ENCODE measurements at places on chromosomes 6 and 20.
A peak's percentile ranks its signal among the peaks of the same experiment; 100 is the strongest.

- peak; percentile 16 for DNase-seq
Observed at GRCh38 chr6:154638369-154638768, 94.8 kb upstream of the SCAF8 start.

GRCh38 chr6:3052481-3053230 is 15.6 kb upstream of the RIPK1 start:
- no peak for DNase-seq

DNA sequence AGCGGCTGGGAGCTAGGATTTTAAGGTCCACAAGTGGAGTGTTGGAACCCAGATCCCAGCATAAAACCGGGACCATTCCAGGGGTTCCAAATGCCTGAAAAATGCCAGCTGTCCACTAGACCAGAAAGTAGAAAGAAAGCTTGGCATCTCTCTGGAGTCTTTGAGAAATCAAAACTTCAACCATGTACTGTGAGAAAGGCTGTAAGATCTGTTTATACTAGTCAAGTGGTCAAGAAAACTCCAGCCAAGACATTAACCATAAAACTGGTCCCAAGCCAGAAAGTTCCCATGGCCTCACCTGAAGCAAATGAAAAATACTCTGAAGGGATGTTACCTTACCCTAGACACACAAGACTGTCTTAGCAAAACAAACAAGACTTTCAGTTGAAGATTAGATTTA is 112.6 kb downstream of the DCDC2 start:
- DNase-seq: no peak

- no peak for DNase-seq
Observed at GRCh38 chr20:59804347-59804746, 129.1 kb downstream of the SYCP2 start.

- no peak for DNase-seq
Observed at GRCh38 chr20:51512645-51513044, 29.9 kb downstream of the NFATC2 start.

GRCh38 chr6:71179249-71179885 is 109.2 kb upstream of the OGFRL1 start:
- no peak for DNase-seq

- DNase-seq: no peak
Observed at GRCh38 chr20:57878786-57879424, 169.1 kb upstream of the PMEPA1 start.

DNA sequence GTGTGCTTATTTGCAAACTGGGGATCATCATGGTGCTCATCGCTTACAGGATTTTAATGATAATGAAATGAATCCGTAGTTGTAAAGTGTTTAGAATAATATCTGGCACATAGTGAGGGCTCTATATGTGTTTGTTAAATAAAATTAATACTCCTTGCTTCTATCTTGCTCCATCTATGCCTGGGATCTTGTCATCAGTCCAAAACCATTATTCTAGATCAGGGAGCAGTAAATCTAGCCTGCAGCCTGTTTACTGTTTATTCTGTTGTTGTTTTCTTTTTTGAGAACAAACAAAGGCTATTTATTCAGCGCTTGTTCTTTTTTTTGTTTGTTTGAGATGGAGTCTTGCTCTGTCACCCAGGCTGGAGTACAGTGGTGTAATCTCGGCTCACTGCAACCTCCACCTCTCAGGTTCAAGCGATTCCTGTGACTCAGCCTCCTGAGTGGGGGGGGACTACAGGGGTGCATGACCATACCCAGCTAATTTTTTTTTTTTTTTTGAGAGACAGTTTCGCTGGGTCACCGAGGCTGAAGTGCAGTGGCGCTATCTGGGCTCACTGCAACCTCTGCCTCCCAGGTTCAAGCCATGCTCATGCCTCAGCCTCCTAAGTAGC is 8.1 kb downstream of the ACOT8 start:
- no peak for DNase-seq

DNA sequence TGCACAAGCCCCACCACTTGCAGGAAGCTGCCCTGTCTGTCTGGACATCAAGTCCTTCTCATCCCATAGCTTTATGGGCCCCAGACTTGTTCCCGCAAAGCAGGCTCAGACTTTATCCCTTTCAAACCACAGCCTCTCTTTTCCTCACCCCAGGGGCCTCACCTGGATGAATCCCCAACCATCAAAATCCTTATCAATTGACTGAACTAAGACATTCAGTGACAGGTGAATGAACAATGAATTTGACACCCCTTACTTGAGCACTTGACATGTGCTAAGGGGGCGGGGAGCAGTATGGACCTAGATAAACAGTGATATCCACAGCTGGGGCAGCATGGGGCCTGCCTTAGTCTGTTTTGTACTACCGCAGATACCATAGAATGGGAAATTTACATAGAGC is 5.0 kb downstream of the RAB44 start:
- DNase-seq: no peak

GRCh38 chr6:24960991-24961475 is 25.3 kb upstream of the RIPOR2 start:
- no peak for DNase-seq

DNA sequence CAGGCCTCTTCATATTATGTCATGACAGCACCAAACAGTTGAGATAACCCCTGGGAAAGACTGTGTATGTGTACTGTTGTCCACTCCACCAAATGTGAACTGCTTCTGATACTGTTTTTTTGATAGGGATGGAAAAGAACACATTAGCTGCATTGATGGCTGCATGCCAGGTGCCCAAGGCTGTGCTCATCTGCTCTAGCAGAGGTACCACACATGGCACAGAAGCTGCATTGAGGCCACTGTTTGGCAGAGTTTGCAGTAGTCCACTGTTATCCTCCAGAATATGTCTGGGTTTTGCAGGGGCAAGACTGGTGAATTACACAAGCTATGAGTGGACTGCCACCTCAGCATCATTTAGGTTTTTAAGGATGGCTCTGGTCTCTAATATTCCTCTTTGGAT is 28.2 kb upstream of the ELMO2 start:
- DNase-seq: no peak

GRCh38 chr6:150874179-150874578 is 8.7 kb downstream of the MTHFD1L start:
- DNase-seq: no peak

- DNase-seq: peak; percentile 22
Observed at GRCh38 chr6:56096541-56096940, 150.8 kb downstream of the COL21A1 start.

- DNase-seq: no peak
Observed at GRCh38 chr6:95175927-95176675, 401.2 kb upstream of the MANEA start.

- no peak for DNase-seq
Observed at GRCh38 chr6:39330057-39330456, 7.6 kb upstream of the KCNK16 start.

DNA sequence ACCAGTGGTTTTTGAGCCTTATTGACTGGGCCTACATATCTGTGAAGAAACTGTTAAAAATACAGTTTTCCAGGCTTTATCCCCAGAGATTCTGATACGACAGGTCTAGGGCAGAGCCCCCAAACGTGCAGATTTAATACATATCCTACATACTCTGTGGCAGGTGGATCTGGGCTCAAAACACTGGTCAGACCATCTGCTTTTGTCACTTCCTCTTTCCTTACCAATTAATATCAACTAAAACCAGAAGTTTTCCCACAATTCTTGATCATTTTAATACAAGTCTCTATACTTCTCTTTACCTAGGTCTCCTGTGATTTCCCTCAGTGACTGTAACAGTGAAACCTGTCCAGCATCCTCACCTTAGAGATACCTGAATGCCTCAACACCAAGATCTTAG is 108.8 kb downstream of the PREP start:
- no peak for DNase-seq

GRCh38 chr20:58720890-58721289 is 28.3 kb downstream of the NPEPL1 start:
- no peak for DNase-seq

DNA sequence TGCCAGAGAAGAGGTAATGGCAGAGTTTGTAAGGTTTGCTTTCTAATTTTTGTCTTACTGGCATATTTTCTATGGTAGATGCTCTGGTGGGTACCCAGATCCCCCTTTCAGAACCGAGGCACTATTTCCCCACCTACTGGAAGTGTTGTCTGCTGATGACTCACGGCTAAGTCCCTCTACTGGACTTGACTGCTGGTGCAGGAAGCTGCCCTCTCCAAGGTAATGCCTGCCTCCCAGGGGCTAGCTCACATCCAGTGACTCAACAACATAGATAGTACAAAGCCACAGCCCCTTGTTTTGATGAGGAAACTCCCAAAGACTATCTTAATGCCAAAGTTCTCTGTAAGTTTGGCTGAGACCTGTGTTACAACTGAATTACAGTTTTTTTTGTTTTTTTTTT is 285.4 kb upstream of the FLRT3 start:
- peak; percentile 73 for DNase-seq

DNA sequence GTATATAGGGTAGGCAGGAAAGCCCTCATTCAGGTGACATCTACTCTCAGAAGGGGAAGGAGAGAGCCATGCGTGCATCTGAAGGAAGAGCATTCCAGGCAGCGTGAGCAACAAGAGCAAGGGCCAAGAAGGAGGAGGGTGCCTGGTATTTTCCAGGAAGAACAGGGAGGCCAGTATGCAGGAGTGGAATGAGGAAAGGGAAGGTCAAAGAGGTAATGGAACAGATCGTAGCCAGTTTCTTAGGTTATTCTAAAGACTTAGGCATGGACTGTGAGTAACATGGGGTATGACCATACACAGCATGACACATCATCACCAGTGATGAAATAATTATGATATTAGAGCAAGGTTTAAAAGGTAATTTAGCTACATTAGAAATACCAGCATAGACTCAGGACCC is 24.1 kb downstream of the ALDH8A1 start:
- peak; percentile 86 for DNase-seq

DNA sequence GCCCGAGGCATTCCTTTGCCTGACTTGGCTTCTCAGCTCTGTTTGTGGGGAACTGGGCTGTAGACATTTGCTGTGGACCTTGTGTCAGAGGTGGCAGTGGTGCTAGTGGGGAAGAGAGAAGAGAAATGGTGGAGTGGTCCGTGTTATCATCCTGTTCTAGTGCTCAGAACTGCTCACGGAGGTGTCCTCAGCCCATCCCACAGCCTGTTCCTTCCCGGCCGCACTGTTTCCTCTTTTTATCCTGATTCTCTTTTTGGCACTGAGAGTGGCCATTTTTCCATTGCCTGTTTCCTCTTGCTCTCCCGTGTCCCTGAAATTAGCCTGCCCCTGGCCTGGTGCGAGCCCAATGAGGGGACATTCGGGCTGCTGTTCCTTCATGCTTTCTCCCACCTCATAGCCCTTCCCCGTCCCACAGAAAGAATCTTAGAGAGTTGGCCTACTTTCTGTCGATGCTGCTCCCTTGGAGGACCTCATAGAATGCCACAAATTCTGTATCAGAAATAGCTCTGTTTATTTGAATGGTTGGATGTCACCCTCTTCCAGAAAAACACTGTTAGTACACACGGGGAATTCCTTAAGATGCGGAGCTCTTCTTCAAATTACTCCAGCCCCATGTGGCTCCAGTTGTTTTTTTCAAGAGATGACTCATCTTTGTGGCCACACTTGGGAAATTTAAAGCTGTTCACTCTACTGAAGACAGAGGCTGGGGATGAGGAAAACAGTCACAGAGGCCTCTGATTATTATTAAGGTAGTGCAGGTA is 26.1 kb downstream of the FARS2 start:
- peak; percentile 81 for DNase-seq

DNA sequence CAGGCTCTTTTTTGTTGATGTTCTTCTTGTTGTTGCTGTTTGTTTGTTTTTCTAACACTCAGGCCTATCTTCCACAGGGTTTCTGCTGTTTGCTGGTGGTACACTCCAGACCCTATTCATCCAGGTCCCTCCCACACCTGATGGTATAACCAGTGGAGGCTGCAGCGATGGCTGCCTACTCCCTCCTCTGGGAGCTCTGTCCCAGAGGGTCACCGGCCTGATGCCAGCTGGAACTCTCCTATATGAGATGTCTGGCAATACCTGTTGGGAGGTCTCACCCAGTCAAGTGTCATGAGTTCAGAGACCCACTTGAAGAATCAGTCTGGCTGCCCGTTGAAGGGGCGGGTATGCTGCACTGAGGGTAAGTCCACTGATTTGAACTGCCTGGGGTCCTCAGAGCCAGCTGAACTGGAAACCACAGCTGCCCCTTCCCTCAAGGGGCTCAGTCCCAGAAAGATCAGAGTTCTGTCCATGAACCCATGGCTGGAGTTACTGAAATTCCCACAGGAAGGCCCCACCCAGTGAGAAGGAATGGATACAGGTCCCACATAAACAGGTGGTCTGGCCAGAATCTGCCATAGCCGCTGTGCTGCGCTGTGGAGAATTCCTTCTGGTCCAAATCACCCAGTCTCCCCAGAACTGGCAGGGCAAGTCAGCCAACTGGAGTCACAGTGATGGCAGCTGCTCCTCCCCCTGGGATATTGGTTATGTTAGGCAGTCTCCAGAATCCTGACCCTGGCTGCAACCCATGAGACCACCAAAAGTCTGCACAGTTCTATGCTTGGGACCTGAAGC is 664.4 kb downstream of the FRK start:
- DNase-seq: no peak

Data from fibroblast of mammary gland (primary cell).